ENCODE measurements at places on chromosomes 5 and 9. TPM values are rescaled to one million over a fixed set of nuclear protein-coding genes. Genes with fewer than 3 reads are reported as not detected.

Gene GFPT2
- total RNA-seq, result 32.1 TPM

Gene NME5
- total RNA-seq, result 3.8 TPM

Gene CCIN
- total RNA-seq, result 2.3 TPM

- H3K27ac ChIP-seq, result no peak overlapping the region
- DNase-seq, result no peak
- no peak overlapping the region for H3K4me3 ChIP-seq
- no peaks in the 10 kb centered on the region for H3K27me3 ChIP-seq
Measured at GRCh38 chr9:111676116-111676515, 14.7 kb downstream of the GNG10 start.

DNA sequence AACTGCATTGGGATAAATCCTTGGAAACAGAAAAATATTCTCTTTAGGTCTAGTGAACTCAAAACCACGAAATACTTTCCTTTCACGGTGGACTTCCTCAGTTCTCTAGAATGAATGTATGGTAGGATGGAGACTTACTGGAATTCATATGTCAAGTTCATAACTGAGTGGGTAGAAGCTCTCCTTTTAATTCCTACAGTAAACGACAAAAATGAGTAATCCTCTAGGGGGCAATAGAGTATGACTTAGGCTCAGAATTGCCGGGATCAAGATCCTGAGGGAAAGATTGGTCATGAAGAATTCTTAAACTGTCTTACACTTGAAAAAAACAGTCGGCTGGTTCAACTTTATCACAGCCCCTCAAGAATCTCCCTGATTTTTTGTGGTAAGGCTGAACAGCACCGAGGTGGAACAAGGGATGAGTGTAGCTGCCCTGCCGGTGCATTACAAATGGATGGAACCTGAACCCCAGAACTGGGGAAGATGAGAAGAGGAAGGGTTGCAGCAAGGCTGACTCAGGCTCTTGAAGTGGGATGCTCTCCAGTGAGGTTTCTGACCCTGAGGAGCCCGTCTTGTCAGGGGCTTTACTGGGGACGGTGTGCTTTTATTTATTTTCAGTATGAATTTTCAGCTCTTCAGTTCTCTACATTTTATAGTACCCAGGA, 14.0 kb upstream of the LOX start:
- H3K27ac ChIP-seq, result no peak overlapping the region
- peaks cover 28% of the 10 kb centered on the region for H3K4me1 ChIP-seq
- no peaks in the 10 kb centered on the region for H3K36me3 ChIP-seq
- H3K4me3 ChIP-seq, result no peak overlapping the region
- DNase-seq, result no peak

DNA sequence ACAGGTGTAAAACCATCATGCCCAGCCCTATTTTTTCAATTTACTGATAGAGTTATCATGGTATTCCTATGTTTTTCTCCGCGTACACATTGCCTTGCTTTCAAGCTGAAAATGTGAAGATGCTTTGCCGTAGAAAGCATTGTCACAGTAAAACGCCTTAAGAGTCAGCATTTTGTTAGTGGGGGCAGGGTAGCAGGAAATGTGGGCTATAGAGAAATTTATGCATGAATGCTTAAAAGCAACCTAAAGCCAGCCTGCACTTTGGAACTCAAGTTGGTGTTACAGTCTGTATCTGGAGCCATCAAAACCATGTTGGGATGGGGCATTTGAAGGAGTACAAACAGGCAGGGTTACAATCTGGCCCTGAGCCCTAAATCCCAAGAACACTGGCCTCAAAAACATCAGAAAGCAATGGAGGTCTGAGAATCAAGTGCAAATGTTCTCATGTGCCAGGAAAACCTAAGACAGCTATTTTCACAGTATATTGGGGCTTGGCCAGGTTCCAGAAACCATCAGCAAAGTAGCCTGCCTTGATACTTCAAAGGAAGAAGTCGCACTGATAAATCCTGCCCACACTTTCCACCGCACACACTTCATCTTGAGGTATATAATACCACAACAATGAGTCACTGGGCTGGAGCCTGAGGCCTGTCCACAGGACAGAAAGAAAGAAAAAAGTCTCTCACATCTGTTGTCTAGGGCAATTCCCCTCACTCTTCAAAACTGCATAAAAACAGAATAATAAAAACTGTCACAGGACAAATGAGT, 313.8 kb downstream of the ENC1 start:
- no peaks in the 10 kb centered on the region for H3K27me3 ChIP-seq
- H3K4me1 ChIP-seq, result peaks cover 11% of the 10 kb centered on the region
- H3K36me3 ChIP-seq, result no peaks in the 10 kb centered on the region

DNA sequence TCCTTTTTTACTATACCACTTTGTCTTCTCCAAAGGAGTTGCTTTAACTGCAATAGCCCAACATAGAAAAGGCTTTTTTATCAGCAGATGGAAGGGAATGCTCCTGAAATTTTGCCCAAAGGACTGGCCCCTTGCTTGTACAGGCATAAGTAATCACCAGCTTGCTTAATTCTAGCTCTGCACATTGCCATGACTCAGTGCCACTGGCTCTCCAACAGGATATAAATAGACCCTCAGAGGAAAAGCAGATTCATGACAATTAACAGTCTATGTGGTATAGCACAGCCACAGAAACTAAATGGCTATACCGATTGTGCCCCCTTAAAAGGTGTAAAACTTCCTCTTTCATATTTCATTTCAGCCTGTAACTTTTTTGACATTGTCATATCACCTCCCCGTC, 227.0 kb downstream of the ZNF608 start:
- H3K27ac ChIP-seq, result no peak overlapping the region
- H3K4me3 ChIP-seq, result no peak overlapping the region
- no peaks in the 10 kb centered on the region for H3K27me3 ChIP-seq
- peak; percentile 47 for DNase-seq
- H3K36me3 ChIP-seq, result no peaks in the 10 kb centered on the region

GRCh38 chr5:33536802-33537201, 96.0 kb downstream of the TARS1 start:
- no peaks in the 10 kb centered on the region for H3K27me3 ChIP-seq
- no peak for DNase-seq
- no peaks in the 10 kb centered on the region for H3K36me3 ChIP-seq
- H3K4me1 ChIP-seq, result peaks cover 14% of the 10 kb centered on the region

GRCh38 chr9:74570879-74571512, 73.9 kb downstream of the RORB start:
- no peaks in the 10 kb centered on the region for H3K4me1 ChIP-seq
- H3K27ac ChIP-seq, result no peak overlapping the region
- no peaks in the 10 kb centered on the region for H3K36me3 ChIP-seq
- no peak overlapping the region for H3K4me3 ChIP-seq
- DNase-seq, result no peak

GRCh38 chr9:85715587-85715986, 26.2 kb downstream of the AGTPBP1 start:
- H3K4me3 ChIP-seq, result no peak overlapping the region
- no peaks in the 10 kb centered on the region for H3K27me3 ChIP-seq
- no peak for DNase-seq
- H3K36me3 ChIP-seq, result no peaks in the 10 kb centered on the region
- H3K4me1 ChIP-seq, result peaks cover 6% of the 10 kb centered on the region

DNA sequence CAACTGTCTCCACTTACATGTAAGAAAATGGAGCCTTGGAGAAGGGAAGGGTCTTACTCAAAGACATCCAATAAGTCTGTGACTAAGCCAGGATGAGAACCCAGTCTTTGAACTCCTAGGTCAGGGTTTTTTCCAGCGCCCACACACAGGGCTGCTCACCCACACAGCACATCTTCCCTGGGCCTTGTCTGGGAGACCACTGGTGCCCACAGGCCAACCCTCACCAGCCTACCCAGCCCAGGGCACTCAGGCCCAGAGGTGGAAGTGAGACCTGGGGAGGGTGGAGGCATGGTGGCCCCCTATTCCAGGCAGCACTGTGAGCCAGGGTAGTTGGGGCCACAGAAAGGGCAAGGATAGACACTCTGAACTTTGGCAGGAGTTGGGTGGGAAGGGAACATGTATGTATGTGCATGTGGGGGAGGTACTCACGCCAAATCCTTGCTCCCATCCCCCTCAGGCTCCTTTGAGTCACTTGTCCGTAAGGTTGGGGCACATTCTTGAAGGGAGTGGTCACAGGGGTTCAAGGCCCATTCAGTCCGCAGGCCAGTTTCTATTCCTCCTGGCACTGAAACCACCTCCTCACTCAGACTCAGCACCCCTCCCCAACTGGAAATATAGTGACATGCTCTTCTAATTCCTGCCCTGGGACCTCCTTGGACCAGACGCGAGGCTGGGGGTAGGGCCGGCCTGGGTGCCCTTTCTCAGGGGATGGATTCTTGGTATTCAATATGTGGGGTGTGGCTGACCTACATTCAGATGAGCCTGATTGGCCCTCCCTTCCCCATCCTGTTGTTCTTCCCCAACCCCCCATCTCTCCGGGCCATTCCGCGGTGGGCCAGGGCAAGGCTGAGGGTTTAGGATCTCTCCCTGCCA, 2.9 kb upstream of the SLC4A9 start:
- no peak for DNase-seq
- H3K4me3 ChIP-seq, result peak overlapping the region; percentile 66
- H3K27ac ChIP-seq, result no peak overlapping the region
- peaks cover 5% of the 10 kb centered on the region for H3K4me1 ChIP-seq
- no peaks in the 10 kb centered on the region for H3K36me3 ChIP-seq

- H3K36me3 ChIP-seq, result no peaks in the 10 kb centered on the region
- H3K27me3 ChIP-seq, result no peaks in the 10 kb centered on the region
- H3K4me3 ChIP-seq, result no peak overlapping the region
- peaks cover 13% of the 10 kb centered on the region for H3K4me1 ChIP-seq
- H3K27ac ChIP-seq, result no peak overlapping the region
Measured at GRCh38 chr5:89998519-89999305, 410.8 kb downstream of the CETN3 start.

- no peaks in the 10 kb centered on the region for H3K36me3 ChIP-seq
- H3K27ac ChIP-seq, result peak overlapping the region; percentile 48
- peak; percentile 80 for DNase-seq
- no peaks in the 10 kb centered on the region for H3K27me3 ChIP-seq
- H3K4me3 ChIP-seq, result no peak overlapping the region
Measured at GRCh38 chr5:71748360-71748759, 29.3 kb downstream of the CARTPT start.

GRCh38 chr5:33008751-33009418, 297.8 kb downstream of the NPR3 start:
- H3K27me3 ChIP-seq, result no peaks in the 10 kb centered on the region
- no peaks in the 10 kb centered on the region for H3K4me1 ChIP-seq
- H3K36me3 ChIP-seq, result no peaks in the 10 kb centered on the region
- no peak overlapping the region for H3K27ac ChIP-seq
- no peak for DNase-seq

DNA sequence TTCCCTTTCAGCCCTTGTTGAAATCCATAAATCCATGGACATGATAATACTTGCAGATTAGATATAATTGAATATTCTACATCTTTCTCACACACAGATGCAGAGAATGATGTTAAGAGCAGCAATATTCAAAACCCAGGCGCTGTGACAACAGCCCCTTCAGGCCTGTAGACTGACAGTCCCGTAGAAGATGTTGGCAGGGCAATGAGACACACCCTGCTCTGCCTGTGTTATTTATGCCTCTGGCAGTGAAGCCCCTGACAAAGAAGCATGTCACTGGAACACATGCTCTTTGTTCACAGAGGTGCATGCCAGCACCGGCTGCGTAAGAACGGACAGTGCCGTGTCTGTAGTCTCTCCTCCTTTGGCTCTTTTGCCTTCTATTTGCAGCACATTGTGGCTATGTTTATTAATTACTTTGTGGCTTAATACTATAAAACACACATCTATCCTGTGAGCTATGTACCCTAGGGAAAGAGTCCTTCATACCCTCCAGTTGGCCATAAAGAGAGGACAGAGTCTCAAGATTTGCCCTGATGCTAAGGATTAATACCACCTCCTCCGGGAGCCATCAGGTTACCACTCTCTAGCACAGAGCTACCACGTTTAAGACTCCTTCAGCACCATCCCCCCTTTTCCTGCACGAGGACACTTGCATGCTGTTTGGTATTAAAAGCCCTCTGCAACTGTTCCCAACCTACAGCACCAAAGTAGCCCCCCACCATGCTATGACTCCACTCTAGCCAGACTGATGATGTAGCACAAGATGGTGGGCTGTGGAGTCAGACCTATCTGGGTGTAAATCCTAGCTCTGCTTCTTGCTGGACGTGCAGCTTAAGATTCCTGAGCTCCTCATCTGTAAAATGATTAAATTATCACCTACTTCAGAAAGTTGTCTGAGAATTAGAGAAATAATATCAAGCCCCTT, 2.0 kb upstream of the ANP32B start:
- no peaks in the 10 kb centered on the region for H3K36me3 ChIP-seq
- H3K27me3 ChIP-seq, result no peaks in the 10 kb centered on the region
- no peak for DNase-seq
- no peak overlapping the region for H3K4me3 ChIP-seq
- no peak overlapping the region for H3K27ac ChIP-seq

DNA sequence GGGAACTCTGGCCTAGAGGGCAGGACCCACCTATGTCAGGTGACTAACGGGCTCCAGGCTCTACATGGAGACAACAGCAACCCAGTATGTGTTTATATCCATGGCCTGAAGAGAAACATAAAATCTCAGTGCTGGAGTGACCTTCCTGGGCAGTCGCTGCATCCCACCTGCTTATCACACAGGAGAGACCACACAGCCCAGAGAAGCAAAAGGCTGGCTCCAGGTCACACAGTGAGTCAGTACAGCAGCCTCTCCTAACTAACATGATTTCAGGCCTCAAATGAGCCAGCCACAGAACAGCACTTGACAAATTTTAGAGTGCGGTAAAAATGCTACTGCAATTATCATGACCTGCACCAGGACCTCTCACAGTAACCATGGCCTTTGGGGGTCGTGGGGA, 54.0 kb upstream of the TGFBR1 start:
- no peak for DNase-seq
- H3K4me3 ChIP-seq, result no peak overlapping the region
- no peaks in the 10 kb centered on the region for H3K27me3 ChIP-seq
- H3K36me3 ChIP-seq, result no peaks in the 10 kb centered on the region
- H3K27ac ChIP-seq, result no peak overlapping the region

DNA sequence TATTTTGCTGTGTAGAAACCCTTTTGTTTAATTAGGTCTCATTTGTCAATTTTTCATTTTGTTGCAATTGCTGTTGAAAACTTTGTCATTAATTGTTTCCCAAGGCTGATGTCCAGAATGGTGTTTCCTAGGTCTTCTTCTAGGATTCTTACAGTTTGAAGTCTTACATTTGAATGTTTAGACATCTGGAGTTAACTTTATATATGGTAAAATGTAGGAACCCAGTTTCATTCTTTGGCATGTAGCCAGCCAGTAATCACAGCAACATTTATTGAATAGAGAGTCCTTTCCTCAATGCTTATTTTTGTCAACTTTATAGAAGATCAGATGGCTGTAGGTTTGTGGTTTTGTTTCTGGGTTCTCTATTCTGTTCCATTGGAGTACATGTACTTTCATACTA, 1290.8 kb upstream of the CDH9 start:
- no peaks in the 10 kb centered on the region for H3K27me3 ChIP-seq
- H3K4me1 ChIP-seq, result no peaks in the 10 kb centered on the region
- DNase-seq, result no peak
- no peak overlapping the region for H3K4me3 ChIP-seq

- H3K36me3 ChIP-seq, result no peaks in the 10 kb centered on the region
- no peaks in the 10 kb centered on the region for H3K27me3 ChIP-seq
- H3K4me3 ChIP-seq, result no peak overlapping the region
Measured at GRCh38 chr5:142698447-142699183, 12.7 kb upstream of the FGF1 start.

Data from thoracic aorta (tissue), 2 donors.